Subcutaneous adipose tissue (tissue), 4 donors: ENCODE measurements at places on chromosomes 2 and 18. TPM values are rescaled to one million over a fixed set of nuclear protein-coding genes. Genes with fewer than 3 reads are reported as not detected.

Gene RAPGEF4
- 9.3 TPM for total RNA-seq

Gene CEP192
- total RNA-seq = 23.5 TPM

Gene STAT4
- total RNA-seq = 4.4 TPM

Gene HOXD9
- 1.9 TPM for total RNA-seq

Gene SERPINB2
- total RNA-seq = 2.6 TPM

Gene GRB14
- 22.3 TPM for total RNA-seq

Gene RUFY4
- total RNA-seq = not detected

Gene MROH2A
- total RNA-seq = not detected

Gene FBXO15
- not detected for total RNA-seq

Gene CYP1B1
- 27.6 TPM for total RNA-seq

Gene WNT6
- 2.0 TPM for total RNA-seq

Gene FOXD4L1
- not detected for total RNA-seq

Gene EFHD1
- total RNA-seq = 10.4 TPM

Gene RMDN2
- 15.0 TPM for total RNA-seq

Gene ARHGAP15
- total RNA-seq = 15.4 TPM

Gene ASB18
- total RNA-seq = not detected
